HS-27A (cell line): ENCODE measurements at places on chromosomes 1 and 21.
A peak's percentile ranks its signal among the peaks of the same experiment; 100 is the strongest.

- DNase-seq: no peak
These were observed 11.8 kb upstream of the RPF1 start for GRCh38 chr1:84467298-84467697.

DNA sequence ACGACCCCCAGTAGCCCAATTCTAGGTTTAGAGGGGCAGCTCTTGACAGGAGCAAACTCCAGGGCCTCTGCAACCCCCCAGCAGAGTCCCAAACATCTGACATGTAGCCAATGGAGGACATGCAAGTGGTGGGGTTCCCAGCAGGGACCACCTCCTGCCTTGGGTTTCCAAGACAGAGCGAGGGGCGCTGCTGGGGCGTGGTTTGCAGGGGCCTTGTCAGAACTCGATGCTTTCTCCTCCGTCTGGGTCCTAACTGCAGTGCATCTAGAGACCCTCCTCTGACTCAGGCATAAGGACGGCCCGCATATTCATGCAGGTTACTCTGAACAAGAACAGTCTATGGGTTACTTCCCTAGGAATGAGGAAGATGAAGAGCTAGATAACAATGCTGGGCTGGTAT is 17.2 kb downstream of the EPHX1 start:
- no peak for DNase-seq

DNA sequence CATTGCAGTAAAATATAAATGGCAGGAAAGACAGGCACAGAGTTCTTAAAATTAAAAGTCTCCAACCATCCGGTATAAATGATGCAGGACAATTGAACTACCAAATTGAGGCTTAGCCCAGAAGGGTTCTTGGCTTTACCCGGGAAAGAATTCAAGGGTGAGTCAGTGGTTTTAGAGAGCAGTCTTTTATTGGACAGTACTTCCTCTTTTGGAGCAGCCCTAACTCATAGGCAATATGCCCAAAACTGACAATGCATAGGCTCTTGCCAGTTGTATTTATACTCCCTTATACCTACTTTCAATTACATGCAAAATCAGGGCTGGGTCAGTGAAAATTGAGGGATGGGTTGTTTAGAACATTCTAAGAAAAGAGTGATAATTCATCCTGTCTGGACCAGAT is 1628.9 kb upstream of the PRMT6 start:
- peak; percentile 1 for DNase-seq

GRCh38 chr1:47184822-47185677 is 4.8 kb downstream of the PDZK1IP1 start:
- DNase-seq: no peak

- DNase-seq: peak; percentile 50
These were observed 426.6 kb downstream of the DUSP10 start for GRCh38 chr1:221315330-221315729.

DNA sequence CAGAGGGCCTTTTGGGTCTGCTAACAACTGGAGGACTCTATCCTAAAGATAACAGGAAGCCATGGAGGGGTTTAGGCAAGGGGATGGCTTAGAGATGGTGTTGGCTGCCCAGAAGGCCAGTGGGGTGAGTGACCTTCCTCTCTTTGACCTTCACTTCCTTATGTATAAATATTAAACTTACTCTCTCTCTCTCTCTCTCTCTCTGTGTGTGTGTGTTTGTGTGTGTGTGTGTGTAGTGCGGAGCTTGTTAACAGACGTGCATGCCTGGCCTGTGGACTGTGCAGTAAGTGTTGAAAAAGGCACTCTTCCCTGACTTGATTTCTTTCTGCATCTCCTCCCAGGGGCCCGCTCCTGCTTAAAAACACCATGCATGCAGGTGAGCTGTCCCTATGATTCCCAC is 10.0 kb downstream of the MROH7 start:
- DNase-seq: no peak

- DNase-seq: no peak
These were observed 13.5 kb upstream of the SPATA1 start for GRCh38 chr1:84492726-84493125.

DNA sequence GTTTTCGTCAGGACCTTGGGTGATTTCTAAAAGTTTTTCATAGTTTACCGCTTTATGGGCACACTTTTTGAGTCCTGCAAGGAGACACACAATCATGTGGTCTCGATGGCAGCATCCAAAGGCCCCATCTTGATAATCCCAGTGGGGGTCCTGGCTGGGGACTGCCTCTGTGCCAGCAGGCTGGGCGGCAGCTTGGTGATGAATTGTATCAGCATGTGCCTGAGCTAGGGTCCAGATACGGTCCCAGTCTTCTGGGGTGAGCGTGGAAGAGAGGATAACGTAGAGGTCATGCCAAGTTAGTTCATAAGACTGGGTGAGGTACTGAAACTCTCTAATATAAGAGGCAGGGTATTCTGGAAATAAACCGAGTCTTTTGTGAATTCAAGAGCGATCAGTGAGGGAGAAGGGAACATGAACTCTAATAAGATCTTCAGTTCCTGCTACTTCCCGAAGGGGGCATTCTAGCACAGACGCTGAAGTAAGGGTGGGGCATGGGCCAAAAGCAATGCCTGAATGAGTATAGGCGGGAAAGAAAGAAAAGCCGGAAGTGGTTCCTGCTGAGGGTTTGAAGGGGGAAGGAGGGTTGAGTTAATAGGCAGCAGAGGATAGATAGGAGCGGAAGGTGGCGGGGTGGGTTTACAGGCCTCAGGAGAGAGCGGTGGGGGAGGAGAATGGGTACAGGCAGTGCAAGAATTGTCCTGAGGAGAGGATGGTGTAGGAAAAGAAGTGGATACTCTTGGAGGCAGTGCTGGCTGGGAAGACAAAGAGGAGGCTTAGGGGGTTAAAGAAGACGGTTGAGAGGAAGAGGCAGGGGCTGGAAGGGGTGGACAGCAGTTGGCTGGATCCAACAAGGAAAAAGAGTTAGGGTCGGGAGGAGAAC is 1.6 kb downstream of the ERVH48-1 start:
- DNase-seq: peak; percentile 38
